ENCODE measurements at places on chromosomes 1 and 21.

GRCh38 chr21:45709173-45709572, 65.6 kb downstream of the PCBP3 start:
- DNase-seq: no peak

DNA sequence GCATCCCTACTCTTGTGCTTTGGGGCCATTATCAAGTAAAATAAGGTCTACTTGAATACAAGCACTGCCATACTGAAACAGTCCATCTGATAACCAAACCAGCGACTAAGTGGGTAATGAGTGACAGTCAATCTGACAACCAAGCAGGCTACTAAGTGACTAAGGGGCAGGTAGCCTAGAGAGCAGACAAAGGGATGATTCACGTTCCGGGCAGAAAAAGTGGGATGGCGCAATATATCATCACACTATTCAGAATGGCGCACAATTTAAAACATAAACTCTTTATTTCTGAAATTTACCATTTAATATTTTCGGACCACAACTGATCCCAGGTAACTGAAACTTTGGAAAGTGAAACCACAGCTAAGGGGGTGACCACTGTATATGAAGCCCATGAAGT, 17.7 kb downstream of the NGF start:
- DNase-seq: no peak

DNA sequence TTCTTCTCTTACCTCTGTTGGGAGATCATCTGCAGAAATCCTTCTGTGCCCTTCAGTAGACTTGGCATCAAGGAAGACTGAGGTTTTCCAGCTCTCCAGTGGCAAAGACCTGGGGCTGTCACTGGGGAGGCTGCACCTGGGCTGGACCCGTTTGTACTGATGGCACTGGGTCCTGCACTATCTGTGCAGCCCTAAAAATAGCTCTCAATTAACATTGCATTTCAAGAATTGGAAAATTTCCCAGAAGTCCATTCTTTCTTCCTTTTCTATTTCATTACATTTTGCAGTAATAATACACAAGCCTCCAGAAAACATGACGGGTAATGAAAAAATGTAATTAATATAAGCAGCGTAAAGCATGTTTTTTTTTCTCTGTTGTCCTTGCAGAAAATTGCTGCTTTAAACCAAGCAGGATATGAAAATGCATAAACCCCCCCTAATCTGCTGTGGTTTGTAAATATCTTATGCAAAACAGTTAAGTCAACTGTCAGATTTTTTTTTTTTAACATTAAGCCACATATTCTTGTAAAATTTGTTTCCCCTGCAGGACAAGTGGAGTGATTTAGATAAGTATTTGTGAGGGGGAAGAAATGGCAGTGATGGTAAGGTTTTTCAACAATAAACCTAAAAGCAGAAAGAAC, 64.9 kb downstream of the LMO4 start:
- no peak for DNase-seq

DNA sequence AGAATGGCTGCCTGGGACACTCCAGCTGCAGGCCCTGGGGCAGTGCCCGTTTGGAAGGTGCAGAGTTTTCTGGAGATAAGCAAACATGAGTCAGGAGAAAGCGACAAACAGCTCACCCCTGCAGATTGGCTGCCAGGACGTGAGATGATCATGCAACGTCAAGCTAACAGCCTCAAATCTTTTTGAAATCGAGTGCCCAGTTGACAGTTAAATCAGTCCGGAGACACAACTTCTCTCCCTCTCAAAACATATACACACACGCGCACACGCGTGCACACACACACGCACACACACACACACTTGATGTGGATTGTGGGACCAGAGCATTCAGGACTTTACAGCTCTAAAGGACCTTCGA, 49.4 kb downstream of the TENT5C start:
- DNase-seq: no peak

- DNase-seq: no peak
Observed at GRCh38 chr1:2152954-2153353, 41.6 kb downstream of the FAAP20 start.

- no peak for DNase-seq
Observed at GRCh38 chr21:31124010-31124409, 85.7 kb upstream of the KRTAP19-8 start.

Data from activated CD8-positive, alpha-beta memory T cell treated with anti-CD3 and anti-CD28 coated beads for 48 hours (primary cell).